GM19239 (cell line): ENCODE measurements at places on chromosomes 12 and 14.

DNA sequence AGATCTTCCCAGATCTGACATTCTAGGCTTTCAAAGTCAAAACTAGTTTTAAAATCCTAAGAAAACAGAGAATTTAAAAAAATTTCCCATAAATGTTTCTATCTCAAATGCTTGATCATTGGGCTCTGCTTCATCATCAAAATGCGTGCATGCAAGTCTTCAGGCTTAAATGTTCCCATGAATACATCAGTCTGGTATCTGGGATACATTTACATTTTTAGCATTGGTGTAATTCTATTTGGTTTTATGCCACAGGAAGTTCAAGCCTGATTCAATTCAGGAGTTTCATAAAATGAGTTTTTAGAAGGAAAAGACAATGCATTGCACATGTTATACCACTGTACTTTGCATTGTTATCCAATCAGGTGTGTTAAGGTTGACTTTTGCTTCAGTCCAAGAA, 336.4 kb downstream of the PCNX1 start:
- no peak for DNase-seq

DNA sequence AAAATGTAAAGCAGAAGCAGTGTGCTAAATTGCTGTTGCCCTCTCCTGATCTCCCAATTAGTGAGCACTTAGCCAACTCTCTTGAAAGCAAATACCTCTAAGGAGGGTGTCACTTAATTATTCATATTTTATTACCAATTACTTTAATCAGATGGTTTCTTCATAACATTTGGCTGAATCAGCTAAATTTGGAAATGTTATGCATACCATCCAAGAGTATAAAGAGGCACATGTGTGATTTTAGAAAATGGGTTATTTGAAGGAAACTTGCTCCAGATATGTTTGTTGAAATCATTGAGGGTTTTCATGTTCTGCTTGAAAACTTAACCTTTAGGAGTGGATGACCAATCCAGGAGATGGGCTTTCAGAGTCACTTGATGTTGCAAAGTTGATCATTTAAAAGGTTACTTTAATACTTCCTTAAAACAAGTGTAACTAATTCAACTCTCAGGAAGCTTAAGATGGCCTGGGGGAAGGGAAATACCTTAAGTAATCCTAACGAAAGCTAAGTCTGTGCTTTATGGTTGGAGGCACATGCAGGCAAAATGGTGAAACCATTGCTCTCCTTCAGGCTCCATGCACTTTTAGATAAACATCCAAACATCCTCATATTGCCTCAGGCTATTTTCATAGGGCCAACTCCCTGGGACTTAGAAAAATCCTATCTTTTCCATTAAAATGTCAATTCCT, 434.5 kb downstream of the MDGA2 start:
- DNase-seq, result no peak

GRCh38 chr12:122499991-122500684, 594 bp downstream of the ZCCHC8 start:
- no peak for DNase-seq

- DNase-seq, result peak; percentile 93
Observed at GRCh38 chr14:24141097-24141880, at the start of gene EMC9. EMC9 (minus strand) TSS chr14:24141591; CDS start chr14:24141304, 287 bp downstream.

- DNase-seq, result no peak
Observed at GRCh38 chr14:89243286-89243685, 173.7 kb downstream of the FOXN3 start.

DNA sequence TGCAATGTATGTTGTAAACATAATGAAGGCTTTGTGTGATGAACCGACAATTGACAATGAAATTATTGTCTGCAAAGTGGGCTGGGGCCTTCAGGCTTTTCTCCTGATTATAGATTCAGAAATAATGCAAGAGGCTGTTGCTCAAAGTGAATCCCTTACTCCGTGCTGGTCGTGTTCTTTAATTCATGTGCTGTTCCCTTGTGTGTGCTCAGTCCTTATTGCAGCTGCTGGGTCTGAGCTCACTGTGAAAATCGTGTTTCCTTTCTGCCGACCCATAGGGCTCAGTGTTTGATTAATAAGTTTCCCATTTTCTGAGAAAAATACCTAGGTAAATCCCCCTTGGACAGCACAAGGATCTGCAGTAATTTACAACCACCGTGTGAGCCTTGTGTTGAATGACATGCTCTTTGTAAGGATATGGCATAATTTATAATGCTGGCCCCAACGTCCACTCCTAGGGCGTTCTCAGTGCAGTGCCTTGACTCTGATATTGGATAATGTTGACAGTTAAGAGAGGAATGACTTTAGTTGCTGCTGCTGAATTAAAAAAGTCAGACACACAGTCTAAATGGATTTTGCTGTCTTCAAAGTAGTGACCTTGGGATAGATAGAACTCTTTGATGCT, 81.6 kb downstream of the RGS6 start:
- no peak for DNase-seq

GRCh38 chr14:67940486-67941455, 121.2 kb downstream of the RAD51B start:
- no peak for DNase-seq

DNA sequence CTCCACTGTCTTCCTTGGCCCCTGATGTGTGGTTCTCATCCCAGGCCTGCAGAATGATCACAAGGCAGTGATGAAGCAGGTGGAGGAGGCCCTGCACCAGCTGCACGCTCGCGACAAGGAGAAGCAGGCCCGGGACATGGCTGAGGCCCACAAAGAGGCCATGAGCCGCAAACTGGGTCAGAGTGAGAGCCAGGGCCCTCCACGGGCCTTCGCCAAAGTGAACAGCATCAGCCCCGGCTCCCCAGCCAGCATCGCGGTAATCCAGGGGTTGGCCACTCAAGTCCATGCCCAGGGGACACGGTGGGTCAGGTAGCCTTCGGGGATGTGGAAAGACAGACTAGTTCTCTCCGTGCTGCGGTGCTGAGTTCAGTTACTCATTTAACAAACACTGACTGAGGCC, 11.0 kb downstream of the PSMD9 start:
- no peak for DNase-seq

GRCh38 chr12:106498056-106498455, 84.7 kb upstream of the RFX4 start:
- DNase-seq, result no peak

DNA sequence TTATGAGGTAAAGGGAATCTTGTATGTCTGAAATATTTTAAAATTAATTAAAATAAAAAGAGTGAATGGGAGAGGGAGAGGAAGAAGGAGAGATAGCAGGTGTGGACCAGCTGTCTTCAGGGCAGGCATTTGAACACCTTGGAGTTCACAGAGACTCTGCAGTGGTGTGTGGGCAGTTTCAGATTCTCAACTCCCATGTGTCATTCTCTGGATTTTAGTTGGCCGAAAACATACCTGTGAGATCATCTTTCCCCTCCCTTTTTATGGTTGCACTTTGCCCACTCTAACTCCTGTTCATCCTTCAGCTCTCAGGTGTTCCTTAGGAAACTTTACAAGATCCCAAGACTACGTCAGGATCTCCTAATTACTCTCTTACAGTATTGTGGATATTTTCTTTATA, 108.1 kb downstream of the ERC1 start:
- DNase-seq, result peak; percentile 17

DNA sequence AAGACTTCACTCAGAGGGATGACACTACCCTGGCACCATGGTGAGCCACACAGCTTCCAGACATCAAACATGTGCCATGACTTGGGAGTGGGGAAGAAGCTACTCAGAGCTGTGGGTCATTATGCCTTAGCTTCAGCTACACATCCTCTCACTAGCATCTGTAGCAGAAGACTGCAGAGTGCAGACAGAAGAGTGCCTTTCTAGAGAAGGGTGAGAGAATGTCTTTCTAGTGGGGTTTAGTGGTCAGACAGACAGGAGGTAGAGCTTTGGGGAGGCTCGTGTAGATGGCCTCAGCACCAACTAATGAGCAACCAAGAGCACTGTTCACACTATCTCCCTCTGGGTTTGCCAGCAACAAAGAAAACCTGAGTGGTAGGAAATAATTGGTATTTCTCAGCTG, 4.9 kb upstream of the B4GALNT3 start:
- DNase-seq, result no peak
